T-cell (primary cell): ENCODE measurements at places on chromosomes 5 and 9.

- no peaks in the 10 kb centered on the region for H3K36me3 ChIP-seq
- H3K4me3 ChIP-seq: no peak overlapping the region
- no peaks in the 10 kb centered on the region for H3K4me1 ChIP-seq
- H3K27me3 ChIP-seq: no peaks in the 10 kb centered on the region
Observed at GRCh38 chr9:37281541-37281940, 141.0 kb upstream of the GRHPR start.

DNA sequence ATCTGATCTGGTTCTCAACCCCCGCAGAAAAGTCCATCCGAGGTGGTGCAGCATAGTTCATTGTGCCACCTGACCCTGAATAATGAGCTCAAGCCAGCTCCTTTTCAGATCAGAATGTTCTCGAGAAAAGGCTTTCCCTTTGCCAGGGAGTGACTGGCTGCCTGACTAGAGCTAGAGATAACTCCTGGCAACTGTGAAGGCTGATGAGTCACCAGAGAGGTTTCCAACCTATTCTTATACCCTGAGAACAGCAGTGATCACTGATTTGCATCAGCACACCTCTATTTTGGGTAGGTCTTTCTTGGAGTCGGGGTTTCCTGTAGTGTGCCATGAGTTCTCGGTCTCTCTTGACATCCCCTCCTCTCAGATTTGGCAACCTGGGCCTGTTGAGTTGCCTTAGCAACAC is 127.9 kb downstream of the PIK3R1 start:
- no peak for DNase-seq
- H3K36me3 ChIP-seq: no peaks in the 10 kb centered on the region
- no peaks in the 10 kb centered on the region for H3K4me1 ChIP-seq
- H3K27me3 ChIP-seq: no peaks in the 10 kb centered on the region
- H3K27ac ChIP-seq: no peak overlapping the region
- no peak overlapping the region for H3K4me3 ChIP-seq

- DNase-seq: no peak
- H3K36me3 ChIP-seq: no peaks in the 10 kb centered on the region
- no peaks in the 10 kb centered on the region for H3K4me1 ChIP-seq
- H3K4me3 ChIP-seq: no peak overlapping the region
- H3K27ac ChIP-seq: no peak overlapping the region
- peaks cover 15% of the 10 kb centered on the region for H3K27me3 ChIP-seq
Observed at GRCh38 chr5:72681781-72682180, 134.7 kb upstream of the TNPO1 start.

DNA sequence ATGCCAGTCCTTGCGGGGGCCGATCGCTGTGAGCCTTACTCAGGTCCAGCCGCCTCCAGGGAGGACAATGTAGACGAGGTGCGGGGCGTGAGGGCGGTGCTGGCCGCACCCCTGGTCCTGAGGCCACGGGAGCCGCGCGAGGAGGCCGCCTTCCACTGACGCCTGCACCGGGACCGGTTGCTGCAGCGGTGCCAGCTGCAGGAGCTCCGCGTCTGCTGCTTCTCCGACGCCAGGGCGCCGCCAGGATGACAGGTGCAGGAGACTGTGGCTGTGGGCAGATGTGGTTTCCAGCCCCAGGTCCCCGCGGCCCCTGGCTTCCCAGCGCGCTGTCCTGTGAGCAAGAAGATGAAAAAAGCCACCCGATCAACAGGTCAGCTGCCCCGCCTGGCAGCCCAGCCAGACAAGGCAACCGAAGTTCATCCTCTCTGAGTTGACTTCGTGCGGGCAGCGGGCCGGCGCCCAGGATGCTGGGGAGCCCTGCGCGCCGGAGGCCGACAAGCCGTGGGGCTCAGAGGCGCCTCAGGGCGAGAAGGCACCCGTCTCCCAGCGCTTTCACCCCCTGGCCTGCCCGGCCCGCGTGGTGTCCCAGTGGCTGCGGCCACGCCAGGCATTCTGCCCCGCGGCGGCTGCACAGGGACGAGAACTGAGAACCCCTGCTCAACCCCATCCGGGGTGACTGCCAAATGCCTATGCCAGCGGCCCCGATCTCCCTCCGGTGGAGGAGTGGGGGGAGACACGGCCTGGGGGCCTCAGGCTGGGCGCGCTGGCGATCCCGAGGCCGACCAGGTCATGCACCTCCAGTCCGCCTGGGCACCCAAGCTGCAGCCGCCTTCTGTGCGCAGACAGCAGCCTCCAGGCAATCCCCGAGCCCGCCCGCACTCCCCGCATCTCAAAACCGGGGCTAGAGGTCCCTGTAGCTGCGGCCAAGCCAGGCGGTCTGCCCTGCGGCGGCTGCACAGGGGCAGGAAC is 43.4 kb upstream of the BICD2 start:
- peak; percentile 22 for DNase-seq
- no peaks in the 10 kb centered on the region for H3K36me3 ChIP-seq
- H3K27me3 ChIP-seq: peaks cover 64% of the 10 kb centered on the region
- H3K4me1 ChIP-seq: peaks cover 31% of the 10 kb centered on the region
- H3K4me3 ChIP-seq: peak overlapping the region; percentile 45

DNA sequence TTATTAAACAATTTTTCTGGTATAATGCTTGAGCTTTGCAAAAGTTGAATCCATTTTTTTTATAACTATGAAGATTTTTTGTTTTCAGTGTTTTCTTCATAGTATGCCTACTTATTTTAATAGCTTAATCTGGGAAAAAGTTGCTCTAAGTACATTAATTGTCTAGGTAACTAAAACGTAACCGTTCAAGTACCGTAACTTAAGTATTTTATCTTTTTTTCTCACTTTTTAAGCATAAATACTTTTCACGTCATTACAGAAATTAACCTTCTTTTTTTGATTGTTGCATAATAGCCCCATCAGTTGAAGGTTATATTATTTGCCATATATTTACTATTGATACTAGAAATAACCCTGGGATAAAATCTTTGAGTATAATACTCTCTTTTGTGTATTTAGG is 15.2 kb downstream of the TNPO1 start:
- H3K4me3 ChIP-seq: no peak overlapping the region
- no peaks in the 10 kb centered on the region for H3K36me3 ChIP-seq
- no peak overlapping the region for H3K27ac ChIP-seq
- H3K27me3 ChIP-seq: no peaks in the 10 kb centered on the region

GRCh38 chr9:6184749-6185645 is 30.6 kb upstream of the IL33 start:
- no peaks in the 10 kb centered on the region for H3K4me1 ChIP-seq
- H3K27me3 ChIP-seq: peaks cover 4% of the 10 kb centered on the region
- no peak for DNase-seq
- no peak overlapping the region for H3K4me3 ChIP-seq
- H3K36me3 ChIP-seq: no peaks in the 10 kb centered on the region

DNA sequence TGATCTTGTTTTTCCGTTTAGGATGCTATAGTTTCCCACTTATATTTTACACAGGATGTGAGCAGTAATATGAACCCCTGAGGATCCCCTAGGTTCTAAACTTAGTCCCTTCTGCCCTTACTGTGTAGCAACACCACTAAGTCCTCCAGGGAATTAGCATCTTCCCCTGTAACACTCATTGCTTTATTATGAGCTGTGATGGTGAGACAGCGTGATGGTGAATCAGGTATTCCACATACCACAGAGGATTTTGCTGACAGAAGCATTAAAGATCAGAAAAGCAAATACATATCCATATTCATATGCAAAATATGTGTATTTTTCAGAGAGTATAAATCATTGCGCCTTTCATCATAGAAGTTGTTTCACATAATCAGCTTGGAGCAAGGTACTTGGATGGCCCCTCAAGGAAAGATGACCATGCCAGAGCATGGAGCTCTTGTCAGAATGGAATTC is 317.0 kb downstream of the ICE1 start:
- H3K27ac ChIP-seq: no peak overlapping the region
- H3K4me1 ChIP-seq: no peaks in the 10 kb centered on the region
- H3K4me3 ChIP-seq: no peak overlapping the region
- H3K27me3 ChIP-seq: no peaks in the 10 kb centered on the region
- no peaks in the 10 kb centered on the region for H3K36me3 ChIP-seq

DNA sequence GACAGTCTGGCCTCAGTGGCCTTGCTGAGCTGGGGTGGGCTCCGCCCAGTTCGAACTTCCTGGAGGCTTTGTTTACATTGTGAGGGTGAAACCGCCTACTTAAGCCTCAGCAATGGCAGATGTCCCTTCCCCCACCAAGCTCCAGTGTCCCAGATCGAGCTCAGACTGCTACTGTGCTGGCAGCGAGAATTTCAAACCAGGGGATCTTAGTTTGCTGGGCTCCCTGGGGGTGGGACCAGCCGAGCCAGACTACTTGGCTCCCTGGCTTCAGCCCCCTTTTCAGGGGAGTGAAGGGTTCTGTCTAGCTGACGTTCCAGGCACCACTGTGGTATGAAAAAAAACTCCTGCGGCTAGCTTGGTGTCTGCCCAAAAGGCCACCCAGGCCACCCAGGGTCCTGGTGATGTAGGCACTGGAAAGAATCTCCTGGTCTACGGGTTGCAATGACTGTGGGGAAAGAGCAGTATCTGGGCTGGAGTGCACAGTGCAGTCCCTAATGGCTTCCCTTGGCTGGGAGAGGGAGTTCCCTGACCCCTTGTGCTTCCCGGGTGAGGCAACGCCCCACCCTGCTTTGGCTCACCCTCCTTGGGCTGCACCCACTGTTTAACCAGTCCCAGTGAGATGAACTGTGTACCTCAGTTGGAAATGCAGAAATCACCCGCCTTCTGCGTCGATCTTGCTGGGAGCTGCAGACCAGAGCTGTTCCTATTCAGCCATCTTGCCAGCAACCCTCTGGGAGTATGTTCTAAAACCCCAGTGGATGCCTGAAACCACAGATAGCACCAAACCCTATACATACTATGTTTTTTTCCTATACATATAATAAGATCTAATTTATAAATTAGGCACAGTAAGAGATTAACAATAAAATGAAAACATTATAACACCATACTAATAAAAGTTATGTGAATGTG is 95.5 kb downstream of the TMEM161B start:
- H3K27ac ChIP-seq: no peak overlapping the region
- H3K27me3 ChIP-seq: peaks cover 19% of the 10 kb centered on the region
- DNase-seq: no peak
- H3K36me3 ChIP-seq: no peaks in the 10 kb centered on the region

DNA sequence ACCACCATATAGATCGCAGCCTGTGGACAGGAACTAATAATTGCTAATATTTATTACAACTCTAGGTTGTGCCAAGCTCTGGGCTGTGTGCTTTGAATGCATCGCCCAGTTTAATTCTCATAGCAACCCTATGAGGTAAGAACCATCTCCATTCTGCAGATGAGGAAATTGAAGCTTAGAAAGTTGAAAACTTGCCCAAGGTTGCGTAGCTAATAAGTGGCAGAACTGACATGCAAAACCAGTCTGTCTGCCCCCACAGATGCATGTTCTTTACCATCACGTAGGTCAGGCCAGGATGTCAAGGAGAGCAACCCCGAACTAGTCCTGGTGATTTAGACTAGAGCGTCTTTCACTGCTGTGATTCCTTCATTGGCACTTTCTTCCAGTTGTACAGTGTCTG is 15.6 kb downstream of the WWC1 start:
- no peaks in the 10 kb centered on the region for H3K27me3 ChIP-seq
- H3K4me3 ChIP-seq: no peak overlapping the region
- DNase-seq: no peak
- H3K36me3 ChIP-seq: no peaks in the 10 kb centered on the region
- H3K4me1 ChIP-seq: no peaks in the 10 kb centered on the region

GRCh38 chr5:65395526-65396155 is 86.1 kb downstream of the ADAMTS6 start:
- no peak overlapping the region for H3K27ac ChIP-seq
- no peak for DNase-seq
- no peak overlapping the region for H3K4me3 ChIP-seq
- H3K36me3 ChIP-seq: no peaks in the 10 kb centered on the region
- H3K27me3 ChIP-seq: no peaks in the 10 kb centered on the region

GRCh38 chr5:130077007-130077406 is 172.7 kb downstream of the CHSY3 start:
- H3K36me3 ChIP-seq: no peaks in the 10 kb centered on the region
- no peak overlapping the region for H3K4me3 ChIP-seq
- no peak for DNase-seq
- H3K27ac ChIP-seq: no peak overlapping the region

GRCh38 chr9:77561331-77562018 is 86.6 kb downstream of the GNA14 start:
- DNase-seq: no peak
- H3K36me3 ChIP-seq: no peaks in the 10 kb centered on the region
- no peaks in the 10 kb centered on the region for H3K4me1 ChIP-seq
- H3K27me3 ChIP-seq: no peaks in the 10 kb centered on the region
- H3K4me3 ChIP-seq: no peak overlapping the region

DNA sequence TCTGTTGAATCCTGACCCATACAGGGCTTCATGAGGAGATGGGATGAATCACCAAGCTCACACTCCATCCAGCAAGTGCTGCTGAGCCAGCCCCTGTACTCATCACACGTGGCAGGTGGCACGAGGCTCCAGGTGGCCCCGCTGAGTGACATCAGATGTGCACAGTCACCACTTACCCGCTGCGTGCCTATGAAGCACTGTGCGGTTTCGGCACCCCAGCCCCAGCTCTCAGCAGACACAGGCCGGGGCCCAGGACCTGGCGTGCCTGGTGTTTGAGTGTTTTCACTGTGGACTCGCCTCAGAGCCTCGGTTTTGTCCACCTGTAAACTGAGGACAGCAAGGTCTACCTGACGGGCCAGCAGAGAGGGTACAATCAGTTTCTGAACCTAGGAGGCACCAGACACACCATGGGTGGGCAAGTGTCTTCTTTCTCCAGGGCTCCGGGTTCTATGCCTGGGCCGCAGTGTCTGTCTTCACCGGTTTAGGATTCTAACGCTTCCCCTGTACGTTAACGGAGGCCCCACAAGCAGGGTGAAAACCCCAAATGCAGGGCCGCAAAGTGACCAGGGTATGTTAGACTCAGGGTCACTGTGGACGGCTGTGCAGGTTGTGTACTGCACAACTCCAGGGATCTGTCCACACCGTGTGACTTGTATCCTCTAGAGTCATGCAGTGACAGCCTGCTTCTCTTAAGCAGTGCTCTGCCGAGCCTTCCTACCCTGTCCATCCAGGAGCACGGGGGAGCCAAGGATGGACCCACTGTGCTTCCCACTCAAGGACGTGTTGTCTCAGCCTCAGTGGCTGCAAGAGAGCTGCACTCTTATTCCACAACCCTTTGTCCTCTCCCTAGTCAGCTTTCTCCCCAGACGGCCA is 44.3 kb upstream of the COL5A1 start:
- no peak overlapping the region for H3K27ac ChIP-seq
- no peak for DNase-seq
- no peaks in the 10 kb centered on the region for H3K27me3 ChIP-seq
- H3K36me3 ChIP-seq: no peaks in the 10 kb centered on the region
